T-helper 22 cell (primary cell): ENCODE measurements at places on chromosomes 13 and 19.
A peak's percentile ranks its signal among the peaks of the same experiment; 100 is the strongest.

DNA sequence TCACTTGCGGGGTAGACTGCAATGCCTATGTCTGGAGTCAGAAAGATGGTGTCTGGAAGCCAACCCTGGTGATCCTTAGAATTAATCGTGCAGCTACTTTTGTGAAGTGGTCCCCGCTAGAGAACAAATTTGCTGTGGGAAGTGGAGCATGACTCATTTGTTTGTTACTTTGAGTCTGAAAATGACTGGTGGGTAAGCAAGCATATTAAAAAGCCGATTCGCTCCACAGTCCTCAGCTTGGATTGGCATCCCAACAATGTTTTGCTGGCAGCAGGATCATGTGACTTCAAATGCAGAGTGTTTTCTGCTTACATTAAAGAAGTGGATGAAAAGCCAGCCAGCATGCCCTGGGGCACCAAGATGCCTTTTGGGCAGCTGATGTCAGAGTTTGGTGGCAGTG lies 9.5 kb upstream of the ERVV-1 start:
- DNase-seq, result no peak

GRCh38 chr19:33812388-33813330 lies 16.0 kb downstream of the KCTD15 start:
- no peak for DNase-seq

DNA sequence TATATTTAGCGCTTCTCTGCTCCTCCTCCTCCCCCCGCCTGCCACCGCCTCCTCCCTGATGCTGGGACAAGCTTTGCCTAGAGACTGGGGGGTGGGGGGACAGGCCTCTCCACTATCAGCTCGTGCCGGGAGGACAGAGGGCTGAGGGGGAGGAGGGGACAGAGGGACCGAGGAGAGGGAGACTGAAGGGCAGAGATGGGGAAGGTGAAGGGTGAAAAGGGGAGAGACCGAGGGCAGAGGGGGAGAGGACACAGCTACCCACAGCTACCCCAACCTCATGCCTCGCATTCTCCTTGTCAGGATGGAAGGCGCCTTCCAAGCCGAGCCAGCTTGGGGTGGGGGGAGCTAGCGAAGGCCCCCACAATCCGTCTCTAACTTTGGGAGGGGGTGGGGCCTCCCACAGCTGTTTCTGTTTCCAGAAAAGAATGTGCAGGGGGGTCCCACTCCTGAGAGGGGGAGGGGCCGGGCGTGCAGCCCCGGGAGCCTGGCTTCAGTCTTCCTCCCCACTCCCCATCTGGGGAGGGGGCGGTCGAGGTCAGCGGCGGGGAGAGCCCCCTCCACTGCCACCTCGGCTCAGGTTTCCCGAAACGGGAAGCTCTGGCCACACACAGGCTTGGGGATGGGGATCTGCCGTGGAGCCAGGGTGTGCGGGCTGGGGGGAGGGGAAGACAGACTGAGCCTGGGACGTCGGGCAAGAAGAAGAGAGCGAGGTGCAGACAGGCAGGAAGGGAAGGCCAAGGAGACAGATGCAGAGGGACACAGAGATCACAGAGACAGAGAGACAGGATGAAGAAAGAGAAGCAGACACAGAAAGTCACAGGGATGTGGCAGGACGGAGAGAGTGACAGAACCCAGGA lies 1.6 kb downstream of the DACT3 start:
- no peak for DNase-seq

- no peak for DNase-seq
Observed at GRCh38 chr13:71056581-71056980, 810.4 kb downstream of the DACH1 start.

- no peak for DNase-seq
Observed at GRCh38 chr19:2923510-2923909, 21.3 kb downstream of the ZNF77 start.

DNA sequence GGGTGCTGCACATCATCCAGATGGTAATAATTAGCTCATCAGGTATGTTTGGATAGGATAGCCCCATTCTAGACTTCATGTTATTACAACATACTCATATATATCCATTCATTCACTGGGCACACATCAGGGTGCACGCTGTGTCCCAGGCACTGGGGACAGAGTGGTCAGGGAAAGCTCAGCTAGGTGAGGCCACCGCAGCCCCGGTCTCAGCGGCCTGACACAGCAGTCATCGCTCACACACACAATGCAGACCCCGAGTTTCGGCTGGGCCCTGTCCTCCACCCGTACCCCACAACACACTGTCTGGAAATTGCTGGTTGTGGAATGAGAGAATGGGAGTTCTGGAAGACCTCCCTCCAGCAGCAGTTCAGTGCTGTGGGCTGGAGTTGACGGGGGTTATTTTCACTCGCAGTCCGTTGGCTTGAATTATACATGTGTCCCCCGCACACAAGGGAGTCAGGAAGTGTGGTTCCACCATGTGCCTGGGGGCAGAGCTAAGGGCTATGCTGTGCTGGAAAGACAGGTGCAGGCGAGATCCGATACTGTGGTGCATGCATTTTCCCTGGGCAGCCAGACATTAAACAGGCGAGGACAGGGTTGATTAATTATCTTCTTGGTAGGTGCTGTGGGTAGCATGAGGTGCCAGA lies 257.6 kb downstream of the TEX29 start:
- no peak for DNase-seq

GRCh38 chr13:60066226-60066625 lies 97.5 kb downstream of the DIAPH3 start:
- DNase-seq, result no peak

- DNase-seq, result peak; percentile 4
Observed at GRCh38 chr19:44447916-44448674, at the start of gene ZNF229. ZNF229 (minus strand) TSS chr19:44448472; CDS start chr19:44442847, 5,625 bp downstream.

DNA sequence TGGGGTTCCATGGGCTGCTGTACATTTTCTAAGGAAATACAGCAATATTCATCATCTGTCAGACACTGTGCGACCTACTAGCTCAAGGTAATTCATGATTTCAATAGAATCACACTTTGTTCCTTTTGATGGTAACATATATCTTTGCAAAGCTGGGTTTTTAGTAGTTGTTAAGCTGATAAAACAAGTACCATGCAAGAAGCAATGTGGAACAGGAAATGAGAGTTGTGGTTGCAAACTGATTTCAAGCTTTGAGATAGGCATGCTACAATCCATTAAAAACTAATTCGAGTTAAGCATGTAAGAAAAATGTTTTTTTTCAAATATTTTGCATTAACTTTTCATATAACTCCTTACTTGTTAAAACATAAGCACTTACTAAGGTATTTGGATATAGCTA lies 6.8 kb upstream of the MBNL2 start:
- DNase-seq, result no peak

- no peak for DNase-seq
Observed at GRCh38 chr19:42512743-42513304, 15.5 kb downstream of the CEACAM1 start.

DNA sequence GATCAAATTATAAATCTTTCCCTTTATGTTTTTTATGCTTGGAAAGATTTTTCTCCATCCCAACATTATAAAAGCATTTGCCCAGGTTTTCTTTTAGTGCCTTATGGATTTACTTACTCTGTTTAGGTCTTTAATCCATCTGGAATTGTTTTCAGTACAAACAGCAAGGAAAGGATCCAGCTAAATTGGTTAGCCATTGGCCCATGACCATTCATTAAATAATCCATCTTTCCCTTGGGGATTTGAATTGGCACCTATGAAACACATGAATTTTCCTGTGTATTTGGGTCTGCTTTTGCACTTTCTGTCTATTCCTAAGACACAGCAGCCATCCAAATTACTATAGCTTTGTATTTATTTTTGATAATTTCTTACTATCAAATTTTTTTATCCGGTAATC lies 28.8 kb upstream of the SHKBP1 start:
- no peak for DNase-seq

DNA sequence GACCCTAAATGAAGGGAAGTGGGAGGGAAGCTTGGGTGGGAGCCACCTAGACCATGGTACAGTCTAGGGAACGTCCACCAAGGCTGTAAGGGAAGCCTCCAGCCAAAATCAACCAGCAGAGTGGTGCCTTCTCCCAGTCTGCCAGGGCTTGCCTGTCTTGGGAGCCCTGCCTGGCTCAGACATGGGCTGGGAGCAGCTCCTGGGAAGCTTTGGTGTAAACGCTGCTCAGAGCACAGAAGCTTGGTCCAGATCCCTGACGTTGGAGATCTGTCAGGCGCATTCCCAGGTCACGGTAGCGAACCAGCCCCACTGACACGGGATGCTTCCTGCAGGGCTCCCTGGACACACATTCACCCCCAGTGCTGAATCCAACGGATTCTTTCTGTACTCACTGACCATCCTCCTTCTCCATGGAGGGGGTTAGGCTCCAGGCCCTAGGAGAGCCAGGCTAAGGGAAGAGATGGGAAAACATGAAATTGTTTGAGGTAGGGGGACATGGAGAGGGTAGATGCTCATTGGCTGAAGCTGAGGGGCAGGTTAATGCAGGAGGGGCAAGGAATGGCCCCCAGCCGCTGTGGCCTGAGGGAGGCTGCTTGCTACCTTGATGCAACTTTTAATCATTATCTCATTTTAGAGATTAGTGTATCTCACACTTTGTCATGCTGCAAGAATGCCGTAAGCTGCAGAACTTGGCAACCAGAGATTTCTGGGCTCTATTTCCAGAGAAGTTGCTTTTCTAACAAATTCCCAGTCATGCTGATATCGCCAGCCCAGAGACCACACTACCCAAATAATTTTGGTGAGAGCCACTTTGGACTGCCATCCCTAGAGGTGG lies 195.8 kb downstream of the UQCRFS1 start:
- DNase-seq, result no peak

DNA sequence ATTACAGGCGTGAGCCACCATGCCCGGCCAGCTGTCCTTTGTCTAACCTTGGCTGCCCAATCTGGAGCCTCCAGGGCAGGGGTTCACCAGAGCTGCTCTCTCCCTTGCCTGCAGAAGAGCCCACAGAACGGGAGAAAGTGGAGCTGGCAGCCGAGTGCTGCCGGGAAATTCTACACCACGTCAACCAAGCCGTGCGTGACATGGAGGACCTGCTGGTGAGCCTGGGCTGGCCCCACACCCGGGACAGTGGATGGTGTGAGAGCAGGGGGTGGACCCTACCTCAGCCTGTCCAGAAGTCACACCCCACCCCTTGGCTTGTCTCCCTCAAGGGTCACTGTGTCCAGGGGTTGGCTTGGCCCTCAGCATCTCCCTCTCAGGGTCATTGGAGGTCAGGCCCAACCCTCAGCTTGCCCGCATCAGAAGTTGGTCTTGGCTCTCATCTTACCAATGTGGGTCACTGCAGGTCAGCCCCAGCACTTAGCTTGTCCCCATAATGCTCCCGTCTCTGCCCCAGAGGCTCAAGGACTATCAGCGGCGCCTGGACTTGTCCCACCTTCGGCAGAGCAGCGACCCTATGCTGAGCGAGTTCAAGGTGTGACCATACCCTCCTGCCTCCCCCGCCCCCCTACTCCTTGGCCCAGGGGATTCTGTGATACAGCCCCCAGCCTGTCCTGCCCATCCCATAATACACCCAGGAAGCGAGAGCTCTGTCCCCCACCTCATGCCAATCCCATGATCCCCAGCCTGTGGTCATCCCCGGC lies 20.4 kb downstream of the ARHGEF1 start:
- DNase-seq, result no peak

DNA sequence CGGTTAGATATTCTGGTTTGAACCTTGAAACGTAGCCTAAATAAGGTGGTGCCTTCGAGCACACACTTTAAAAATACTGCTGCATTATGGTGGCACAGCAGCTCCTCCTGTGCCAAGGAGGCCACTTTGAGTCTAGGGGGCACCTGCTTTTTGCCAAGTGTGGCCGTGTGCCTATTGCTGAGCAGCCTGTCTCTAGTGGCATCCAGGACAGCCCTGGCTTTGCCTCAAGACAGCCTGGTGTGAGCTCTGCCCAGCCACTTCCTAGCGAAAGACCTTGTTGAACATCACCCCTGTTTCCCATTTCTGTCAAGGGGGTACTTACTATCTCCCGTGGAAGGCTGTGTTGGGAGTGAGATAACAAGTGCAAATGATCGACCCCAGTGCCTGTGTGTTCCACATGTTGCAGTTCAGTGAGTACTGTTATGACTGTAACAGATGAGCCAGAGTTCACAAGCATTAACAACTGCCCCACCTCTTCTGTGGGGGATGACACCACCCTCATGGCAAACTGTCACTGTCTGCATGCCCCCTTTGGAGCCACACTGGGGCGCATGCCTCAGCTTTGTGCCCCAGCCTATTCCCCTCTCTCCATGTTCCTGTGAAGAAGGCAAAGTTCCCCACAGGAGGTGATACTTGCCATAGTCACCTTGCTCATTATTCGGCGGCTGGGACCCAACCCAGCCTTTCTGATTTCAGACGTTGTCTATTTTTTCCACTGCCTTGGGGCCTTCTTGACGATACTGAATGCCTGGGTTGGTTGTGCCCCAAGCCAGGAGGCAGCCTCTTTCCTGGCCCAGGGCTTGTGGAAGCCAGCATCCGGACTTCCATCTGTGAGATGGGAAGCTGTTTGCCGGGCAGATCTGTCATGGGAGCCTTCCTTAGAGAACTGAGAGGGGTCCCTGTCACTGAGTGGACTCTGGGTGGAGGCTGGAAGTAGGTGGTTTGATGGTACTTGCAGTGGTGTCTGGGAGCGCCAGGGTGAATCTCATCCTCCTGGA lies 5.4 kb downstream of the GATAD2A start:
- DNase-seq, result no peak

DNA sequence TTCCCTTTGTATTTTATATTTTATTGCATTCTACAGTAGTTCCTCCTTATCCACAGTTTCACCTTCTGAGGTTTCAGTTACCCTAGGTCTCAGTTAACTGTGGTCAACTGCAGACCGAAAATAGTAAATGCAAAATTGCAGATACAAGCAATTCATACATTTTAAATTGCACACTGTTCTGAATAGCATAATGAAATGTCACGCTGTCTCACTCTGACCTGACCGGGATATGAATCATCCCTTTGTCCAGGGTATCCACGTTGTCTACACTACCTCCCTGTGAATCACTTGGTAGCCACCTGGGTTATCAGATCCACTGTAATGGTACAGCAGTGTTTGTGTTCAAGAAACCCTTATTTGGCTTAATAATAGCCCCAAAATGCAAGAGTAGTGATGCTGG lies 325.0 kb downstream of the DNAJC15 start:
- no peak for DNase-seq

DNA sequence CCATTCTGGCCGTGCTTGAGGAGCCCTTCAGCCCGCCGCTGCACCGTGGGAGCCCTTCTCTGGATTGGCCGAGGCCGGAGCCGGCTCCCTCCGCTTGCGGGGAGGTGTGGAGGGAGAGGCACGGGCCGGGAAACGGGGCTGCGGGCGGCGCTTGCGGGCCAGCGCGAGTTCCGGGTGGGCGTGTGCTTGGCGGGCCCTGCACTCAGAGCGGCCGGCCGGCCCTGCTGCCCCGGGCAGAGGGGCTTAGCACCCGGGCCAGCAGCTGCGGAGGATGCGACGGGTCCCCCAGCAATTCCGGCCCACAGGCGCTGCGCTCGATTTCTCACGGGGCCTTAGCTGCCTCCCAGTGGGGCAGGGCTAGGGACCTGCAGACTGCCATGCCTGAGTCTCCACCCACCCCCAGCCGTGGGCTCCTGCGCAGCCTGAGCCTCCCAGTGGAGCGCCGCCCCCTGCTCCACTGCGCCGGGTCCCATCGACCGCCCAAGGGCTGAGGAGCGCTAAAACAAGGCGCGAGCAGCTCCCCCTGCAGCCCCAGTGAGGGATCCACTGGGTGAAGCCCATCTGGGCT lies 76.5 kb downstream of the PCDH20 start:
- DNase-seq, result no peak
